ENCODE measurements at places on chromosomes 7 and 10. TPM values are rescaled to one million over a fixed set of nuclear protein-coding genes. Genes with fewer than 3 reads are reported as not detected.

DNA sequence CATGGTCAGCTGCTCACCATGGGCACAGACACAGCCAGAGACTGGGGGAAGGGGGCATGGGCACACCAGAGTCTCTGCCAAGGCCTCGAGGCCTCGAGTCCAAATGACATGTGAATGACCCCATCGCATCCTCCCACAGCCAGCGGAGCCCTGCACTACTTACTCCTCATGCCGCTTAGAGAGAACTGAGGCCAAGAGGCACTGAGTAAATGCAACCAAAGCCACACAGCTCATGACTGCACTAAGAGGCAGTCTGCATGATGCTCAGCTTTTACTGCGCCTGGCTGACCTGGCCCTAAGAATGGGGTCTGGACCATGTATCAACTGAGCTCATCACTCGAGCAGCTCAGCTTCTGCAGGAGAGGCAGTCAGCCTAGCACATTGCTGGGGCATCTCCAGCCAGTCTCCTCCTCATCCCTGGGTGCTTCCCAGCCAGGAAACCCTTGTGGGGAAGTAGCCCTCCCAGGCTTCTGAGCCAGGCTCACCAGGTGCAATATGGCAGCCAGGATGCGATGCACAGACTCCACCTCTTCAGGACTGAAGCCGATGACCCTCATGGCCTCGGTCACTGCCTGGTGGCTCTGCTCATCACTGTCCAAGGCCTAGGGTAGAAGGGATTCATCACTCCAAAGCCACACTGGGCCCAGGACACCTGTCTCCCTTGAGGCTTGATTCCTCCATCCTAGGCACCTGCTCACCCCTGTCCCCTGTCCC, 7.5 kb downstream of the MYO1G start:
- no peak for DNase-seq

NPC1L1 gene
- polyA plus RNA-seq: 4.3 TPM

GRCh38 chr7:6533893-6534495, 17.3 kb downstream of the GRID2IP start:
- DNase-seq: no peak

DNA sequence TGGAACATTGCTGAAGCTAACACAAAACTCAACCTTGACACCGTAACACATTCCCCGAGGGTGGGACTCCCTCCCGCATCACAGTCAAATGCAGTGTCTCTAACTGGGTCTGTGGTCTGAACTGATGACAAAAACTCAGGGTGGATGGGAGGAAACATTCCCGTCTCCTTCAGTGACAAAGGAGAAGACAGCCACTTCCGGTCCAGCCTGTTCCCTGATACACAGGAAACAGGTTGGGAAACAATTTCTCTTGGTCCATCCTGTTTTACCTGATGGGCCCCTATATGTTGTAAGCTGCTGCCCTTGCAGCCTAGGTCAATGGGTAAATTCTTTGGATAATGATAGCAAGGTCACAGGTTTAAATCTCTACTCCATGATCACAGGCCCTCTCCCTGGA, 20.4 kb downstream of the SLC13A4 start:
- no peak for DNase-seq

GRCh38 chr10:106224676-106225075, 939.8 kb downstream of the SORCS1 start:
- DNase-seq: no peak

DNA sequence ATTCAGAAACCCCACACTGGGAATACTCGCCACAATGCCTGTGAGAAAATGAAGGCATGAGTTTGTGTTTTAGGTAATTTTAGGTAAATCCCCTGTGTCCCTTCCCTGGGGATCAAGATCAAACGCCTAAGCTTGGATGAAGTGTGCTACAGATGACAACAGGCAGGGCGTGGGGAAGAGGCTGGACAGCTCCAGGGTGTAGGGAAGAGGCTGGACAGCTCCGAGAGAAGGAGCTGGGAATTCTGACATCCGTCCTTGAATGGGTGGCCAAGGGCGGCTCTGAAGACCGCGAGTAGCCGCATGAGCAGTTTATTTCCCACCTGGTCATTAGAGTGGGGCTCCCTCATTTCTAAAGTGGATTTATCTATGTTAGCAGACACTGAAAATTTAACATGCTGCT, 109.7 kb downstream of the RAMP3 start:
- peak; percentile 10 for DNase-seq

TSC22D4 gene
- polyA plus RNA-seq: 48.2 TPM

GRCh38 chr7:116386674-116387073, 112.9 kb upstream of the CAV2 start:
- DNase-seq: no peak

DNA sequence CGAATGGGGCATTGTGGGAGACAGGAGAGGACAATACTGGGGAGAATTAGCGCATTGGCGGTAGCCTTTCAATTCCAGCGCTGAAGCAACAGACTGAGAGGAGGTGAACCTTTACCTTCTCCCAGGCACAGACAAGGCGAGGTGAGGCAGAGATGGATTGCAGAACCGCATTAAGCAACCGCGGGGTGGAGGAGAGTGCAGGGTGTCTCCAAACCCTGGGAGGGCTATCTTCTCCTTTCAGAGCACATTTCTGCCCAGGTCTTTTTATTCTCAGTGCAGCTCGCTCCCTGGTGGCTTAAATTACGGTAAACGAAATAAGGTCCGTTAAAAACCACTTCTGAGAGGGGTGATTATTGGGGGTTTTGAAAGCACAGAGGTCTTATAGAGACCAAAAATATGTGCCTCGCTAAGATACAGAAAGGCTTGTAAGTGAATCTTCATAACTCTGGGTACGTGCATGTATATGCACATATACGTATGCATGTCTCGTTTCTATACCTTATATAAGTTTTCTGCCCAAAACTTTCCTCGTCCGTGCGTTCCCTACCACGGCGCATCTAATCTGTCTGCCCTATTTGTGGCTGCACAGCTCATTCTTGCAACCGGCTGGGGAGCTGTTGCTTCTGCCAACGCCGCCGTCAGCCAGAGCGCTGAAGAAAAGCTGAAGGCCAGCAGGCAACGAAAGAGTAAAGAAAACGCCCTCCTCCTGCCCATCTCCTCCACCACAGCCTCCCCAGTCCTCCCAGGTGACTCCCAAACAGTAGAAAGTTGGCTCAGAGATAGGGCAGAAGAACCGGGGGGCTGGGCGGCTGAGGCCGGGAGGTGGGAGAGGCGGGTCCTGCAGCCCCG, 895 bp upstream of the ZNF804B start:
- DNase-seq: peak; percentile 29

FBXO24 gene
- polyA plus RNA-seq: 2.3 TPM

DNA sequence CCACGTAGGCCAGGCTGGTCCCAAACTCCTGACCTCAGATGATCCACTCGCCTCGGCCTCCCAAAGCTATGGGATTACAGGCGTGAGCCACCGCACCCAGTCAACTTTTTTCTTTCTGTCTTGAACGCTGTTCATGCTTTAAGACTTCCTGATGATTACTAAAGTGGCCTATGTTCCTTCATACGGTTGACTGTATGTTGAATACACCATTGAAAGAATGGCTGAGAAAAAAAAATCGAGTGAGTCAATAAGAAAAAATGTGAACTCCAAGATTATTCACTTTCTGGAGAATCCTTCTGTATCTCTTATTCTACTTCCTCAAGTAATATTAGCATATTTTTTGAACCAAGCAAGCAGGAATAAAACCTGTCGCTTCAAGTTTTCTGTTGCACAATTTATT, 955.0 kb downstream of the GATA3 start:
- no peak for DNase-seq

DNA sequence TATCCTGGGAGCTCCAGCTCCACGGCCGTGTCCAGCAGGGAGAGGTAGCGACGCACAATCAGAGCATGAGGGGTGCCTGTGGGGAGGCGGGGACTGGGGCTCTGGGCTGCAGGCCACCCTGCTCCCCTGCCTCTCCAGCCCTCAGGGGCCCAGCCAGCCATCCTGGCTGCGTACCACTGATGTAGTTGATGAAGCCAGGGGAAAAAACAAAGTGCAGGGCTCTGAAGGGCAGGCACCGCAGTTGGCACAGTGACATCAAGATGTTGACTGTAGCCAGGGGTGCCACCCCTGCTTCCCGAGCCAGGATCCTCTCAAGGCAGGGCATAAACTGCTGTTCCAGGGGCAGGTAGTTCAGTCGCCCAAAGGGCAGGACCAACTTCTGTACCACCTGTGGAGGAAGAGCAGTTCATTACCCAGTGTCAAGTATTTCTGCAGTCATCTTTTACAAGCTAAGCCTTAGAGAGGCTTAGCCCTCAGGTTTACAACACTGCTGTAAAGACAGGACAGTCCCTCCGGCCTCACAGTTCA, 2.8 kb downstream of the FASTK start:
- DNase-seq: no peak

- no peak for DNase-seq
These were observed 13.4 kb downstream of the LRRC18 start for GRCh38 chr10:48926255-48926654.

MGMT gene
- polyA plus RNA-seq: 21.3 TPM

DNA sequence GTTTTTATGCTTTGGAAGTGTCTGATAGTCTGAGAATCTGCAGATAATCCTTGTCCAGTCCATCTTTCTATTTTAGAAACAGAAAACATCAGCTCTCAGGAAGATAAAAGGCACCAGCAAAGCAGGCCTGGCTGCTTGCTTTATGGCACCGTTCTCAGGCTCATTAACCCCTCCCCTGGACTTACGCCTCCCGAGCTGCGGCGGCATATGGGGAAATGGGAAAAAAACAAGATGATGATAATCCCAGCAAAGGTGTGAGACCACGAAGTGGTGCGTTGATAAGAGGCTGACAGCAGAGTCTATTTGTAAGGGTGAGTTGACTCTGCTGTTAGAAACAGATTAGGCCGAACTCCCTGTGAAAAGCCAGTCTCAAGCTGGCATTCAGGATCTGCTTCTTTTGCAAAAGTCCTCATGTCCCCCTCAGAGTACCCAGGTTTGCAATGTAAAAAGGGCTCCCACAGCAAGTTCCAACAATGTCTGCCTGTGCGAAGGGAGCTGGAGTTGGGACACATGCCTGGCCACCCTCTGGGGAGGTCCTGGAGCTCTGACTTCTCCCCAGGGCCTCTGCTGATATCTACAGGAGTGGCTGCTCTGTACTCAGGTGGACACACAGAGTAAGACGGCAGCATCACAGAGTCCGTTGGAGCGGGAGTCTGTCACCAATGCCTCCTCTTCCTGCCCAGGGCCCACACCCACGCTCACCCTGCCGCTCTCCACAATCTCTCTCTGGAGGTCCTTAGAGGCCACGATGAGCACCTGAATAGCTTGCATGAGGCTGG, 54.3 kb downstream of the SPDYE5 start:
- DNase-seq: no peak

DNA sequence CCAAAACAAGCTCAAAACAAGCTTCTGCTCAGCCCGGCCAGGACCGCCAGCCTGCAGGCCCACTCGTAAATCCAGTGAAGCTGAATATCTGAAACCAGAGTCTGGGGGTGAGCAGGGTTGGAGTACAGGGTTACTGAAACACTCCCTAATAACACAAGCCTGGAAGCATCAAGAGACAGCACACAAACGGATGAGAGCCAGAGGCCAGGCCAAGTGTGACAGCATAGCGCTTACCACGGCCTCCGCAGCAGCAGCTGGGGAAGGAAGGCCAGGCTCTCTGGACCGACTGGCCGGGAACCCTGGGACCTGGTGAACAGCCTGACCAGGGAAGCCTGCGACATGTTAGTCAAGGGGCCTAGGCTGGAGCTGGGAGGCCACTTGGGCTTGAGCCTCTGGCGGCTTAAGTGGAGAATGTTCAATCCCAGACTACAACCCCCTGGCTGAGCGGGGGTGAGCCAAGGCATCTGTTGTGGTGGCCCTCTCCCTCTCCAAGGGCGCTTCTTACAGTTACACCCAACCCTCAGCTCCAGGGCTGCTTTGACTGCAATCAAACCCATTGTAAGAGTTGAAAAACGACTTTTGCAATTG, 21.7 kb upstream of the RNF32 start:
- DNase-seq: peak; percentile 62

CCL24 gene
- polyA plus RNA-seq: 0.93 TPM

PTPN20 gene
- 3.1 TPM for polyA plus RNA-seq

ZEB1 gene
- polyA plus RNA-seq: 23.9 TPM

DNA sequence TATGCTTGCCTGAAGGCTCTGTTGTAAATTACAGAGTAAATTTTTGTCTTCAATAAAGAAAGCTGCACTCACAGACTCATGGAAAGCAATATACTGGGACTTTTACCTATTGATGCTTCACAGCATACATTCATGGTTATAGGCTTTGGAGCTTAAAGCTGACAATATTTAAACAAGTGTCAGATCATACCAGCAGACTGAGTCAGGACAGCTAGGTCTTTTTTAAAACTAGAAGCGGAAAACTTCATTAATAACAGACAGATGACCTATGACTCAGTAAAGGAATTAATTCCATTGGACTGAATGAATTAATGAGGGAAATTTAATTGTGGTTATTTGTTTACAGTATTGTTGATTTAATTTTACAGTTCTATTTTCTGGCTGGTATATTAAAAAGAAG, 165.8 kb upstream of the DGKB start:
- no peak for DNase-seq

MOGAT3 gene
- polyA plus RNA-seq: 0.90 TPM

- DNase-seq: no peak
These were observed 314.6 kb downstream of the FRMD4A start for GRCh38 chr10:14016011-14016536.

GRCh38 chr7:70356787-70357328, 758.6 kb downstream of the AUTS2 start:
- no peak for DNase-seq

C7orf33 gene
- polyA plus RNA-seq: not detected
